ENCODE measurements at places on chromosomes 2 and 18.
A peak's percentile ranks its signal among the peaks of the same experiment; 100 is the strongest.

DNA sequence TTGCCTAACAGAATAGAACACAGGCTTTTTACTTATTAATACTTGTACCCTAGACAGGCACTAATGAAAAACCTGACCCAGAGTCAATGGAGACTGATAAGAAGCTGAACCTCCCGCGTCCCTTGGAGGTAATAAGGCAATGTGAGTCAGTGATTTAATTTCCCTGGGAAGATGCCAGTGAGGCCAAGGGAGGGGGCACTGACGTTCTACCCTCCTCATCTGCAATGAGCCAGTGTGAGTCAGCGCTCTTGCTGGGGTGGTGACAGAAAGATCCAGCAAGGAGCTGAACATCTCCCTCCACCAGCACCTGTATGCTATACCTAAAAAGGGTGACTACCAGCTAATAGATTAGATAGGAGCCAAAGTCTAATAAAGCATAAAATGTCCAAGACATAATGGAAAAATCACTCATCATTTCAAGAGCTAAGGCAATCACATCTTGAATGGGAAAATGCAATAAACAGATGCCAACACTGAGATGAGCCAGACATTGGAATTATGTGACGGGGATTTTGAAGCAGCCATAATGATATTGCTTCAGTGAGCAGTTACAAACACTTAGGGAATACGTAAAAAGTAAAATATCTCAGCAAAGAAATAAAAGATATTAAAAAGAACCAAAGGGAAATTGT is 116.9 kb downstream of the TPGS2 start:
- DNase-seq = peak; percentile 60

DNA sequence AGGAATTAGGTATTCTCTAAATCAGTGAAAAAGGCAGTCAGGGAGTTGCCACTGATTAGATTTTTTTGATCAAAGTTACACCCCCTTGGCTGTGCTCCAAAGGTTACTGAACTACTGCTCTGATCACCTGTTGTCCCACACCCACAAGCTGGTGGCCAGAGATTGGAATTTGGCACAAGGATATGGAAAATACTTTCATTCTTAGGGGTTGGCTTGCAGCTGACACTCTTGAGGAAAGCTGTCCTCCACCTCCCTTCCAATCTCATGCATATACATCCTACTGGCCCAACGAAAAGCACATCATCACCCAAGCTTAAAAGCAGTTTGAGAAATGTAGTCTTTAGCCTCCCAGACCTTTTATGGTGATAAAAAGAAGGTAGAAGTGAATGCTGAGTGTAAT is 329.5 kb upstream of the CHAC2 start:
- no peak for DNase-seq

GRCh38 chr2:220315098-220315823 is 687.8 kb downstream of the SLC4A3 start:
- DNase-seq = no peak

DNA sequence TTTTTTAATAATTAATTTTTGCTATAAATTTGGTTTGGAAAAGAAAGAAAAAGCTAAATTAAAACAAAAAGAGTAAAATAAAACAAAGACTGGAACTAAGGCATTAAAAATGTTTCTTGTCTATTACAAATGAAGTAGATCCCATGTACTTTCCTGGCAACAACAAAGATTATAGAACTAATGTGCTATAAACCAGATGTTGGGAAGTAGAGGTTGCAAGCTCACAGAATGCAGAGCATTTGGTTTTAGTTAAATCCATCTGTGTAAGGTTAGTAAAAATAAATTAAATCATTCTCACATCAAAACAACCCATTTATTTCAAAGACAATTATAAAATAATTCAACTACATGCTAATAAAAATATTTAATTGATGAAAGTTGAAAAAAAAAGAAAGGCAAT is 157.2 kb upstream of the ZC3H15 start:
- no peak for DNase-seq

DNA sequence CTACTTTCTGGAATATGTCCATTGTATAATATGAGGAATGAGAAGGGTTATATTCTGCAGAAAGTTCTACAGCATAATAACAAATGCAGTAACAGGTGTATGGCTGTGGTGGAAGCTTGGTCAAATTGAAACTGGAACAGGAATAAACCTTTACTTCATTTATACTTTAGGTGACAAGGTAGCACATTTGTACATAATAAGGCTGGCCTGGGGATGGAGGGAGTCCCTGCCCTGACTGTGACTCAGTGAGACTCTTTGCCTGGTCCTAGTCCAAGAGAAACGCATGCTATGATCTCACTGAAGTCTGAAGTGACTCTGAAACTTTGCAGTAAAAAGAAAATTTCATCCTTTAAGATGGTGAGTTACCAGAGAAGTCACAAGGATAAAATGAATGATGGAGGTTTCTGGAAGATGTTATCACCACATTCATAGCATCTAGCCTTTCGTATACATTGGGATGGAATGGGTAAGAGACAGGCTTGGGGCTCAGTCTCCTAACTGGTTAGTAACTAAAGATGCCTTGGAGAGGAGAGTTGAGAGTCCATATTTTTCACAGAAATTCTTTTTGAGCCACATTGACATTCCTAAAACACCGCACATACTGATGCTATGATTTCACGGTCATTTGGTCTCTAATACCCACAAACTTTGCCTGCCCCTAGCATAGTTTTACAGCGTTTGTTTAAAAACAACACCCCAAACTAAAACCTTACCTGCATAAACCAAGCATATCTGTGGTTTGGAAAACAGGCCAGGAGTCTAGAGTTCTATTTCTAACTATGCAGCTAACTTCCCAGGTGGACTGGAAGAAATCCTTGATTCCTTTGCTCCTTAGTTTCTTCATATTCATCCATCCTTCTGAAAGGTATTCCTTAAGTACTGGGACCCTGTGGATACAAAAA is 42.4 kb upstream of the NABP1 start:
- no peak for DNase-seq

DNA sequence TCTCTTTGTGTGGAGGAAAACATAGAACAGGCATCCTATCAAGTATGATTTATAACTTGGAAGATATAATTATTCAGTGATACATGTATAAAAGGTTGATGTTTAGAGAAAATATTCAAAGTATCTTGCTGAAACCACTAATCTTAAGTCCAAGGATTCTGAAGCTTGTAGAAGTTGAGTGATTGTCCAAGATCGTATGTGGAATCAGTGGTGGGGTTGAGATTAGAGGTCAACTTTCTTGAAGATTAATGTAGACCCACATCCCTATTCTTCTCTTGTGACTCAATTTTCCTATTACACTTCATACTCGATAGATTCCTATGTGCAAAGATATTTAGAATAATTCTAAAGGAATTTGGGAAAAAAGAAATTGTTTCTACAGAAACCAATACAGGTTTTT is 1565.9 kb upstream of the ACVR2A start:
- DNase-seq = no peak

DNA sequence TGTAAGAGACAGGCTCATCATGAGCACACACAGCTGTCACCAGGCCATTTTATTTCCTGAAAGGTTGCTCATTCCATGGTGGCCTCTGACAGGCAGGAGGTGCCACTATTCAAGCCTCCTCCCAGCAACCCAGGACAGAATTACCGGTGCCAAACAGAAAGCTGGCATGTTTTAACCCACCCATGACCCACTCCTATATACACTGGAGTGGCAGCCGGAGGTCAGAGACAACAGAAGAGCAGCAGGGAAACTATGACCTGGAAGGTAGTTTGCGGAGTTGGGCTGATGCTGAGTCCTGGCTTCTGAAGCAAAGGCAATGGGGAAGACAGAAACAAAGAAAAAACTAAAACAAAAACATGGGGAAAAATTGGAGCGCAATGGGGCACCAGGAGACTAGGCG is 2.3 kb downstream of the RFTN2 start:
- DNase-seq = no peak

DNA sequence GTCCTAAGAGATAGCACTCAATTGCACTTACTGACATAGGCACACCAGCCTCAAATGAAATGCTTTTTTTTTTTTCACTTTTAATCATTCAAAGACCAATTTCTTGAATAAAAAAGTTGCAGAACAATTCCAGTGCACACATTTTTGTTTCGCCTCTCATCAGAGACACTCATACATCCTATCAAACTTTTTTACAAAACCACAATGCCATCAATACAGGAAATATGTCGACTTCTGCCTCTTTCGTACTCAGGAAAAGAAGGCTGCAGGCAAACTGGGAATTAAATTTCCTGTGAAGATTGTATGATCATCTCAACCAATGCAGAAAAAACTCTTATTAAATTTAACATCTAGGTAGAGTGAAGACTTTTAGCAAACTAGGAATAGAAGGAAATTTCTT is 112.4 kb downstream of the DNER start:
- no peak for DNase-seq

DNA sequence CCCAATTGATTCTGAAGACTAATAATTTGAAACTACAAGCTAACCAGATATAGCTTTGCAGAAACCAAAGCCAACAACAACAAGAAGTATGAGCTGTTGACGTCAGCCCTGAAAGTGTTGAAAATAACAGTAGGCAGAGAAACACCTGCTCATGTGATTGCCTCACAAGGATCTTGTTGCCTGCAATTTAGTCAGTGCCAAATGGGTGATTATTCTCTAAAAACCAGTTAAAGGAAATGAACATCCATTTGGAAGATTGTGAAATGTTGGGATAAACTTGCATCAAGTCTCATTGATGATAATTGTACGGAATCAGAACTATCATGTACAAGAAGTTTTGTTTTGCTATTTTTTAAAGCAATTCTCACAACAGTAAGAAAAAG is 2.8 kb downstream of the CYTIP start:
- no peak for DNase-seq

GRCh38 chr2:190766174-190766572 is 114.4 kb upstream of the GLS start:
- no peak for DNase-seq

DNA sequence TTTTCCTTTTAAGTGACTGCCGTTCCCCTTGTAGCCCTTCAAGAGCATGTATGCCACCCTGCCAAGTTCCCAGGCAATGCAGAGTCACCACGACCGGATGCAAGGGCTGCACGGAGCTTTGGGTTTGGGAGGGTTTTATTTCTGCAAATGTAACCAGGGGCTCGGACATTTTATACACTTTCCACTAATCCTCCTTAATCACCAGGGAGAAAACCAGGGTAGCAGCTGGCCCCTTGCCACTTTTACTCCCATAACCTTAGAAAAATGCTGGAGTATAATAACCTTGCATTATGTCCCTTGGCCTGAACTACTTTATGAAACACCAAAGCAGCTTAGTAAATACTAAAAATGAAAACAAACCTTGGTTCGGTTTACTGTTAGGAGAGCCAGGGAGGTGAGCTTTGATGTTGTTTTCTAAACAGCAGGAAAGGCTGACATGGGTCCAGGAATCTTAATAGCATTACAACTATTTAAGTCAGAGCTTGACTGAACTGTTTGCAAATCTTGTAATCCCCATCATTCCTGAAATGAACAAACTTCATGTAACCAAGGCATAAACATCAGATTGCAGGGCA is 152.8 kb upstream of the RIOK3 start:
- no peak for DNase-seq

GRCh38 chr2:24616616-24617015 is 125.6 kb downstream of the NCOA1 start:
- no peak for DNase-seq

DNA sequence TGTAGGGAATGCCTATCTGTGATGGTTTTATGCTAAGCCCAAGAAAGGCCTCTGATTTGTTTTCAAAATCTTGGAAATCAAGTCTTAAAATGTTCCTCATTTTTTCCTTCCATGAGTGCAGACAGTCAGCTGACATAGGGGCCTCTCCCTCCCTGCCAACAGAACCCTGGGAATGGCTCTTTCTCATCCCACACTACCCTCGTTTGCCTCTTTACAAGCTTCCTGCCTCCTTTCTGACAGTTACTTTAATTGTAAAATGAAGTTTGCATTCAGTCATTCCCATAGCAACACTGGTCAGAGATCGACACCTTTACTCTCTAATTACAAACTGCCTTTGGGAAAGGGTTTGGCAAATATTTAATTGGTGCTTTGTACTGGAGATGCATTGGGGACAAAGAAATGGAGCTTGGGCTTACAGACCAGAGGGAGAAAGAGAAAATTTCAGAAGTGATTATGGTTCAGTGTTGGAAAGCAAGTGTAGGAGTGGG is 25.4 kb downstream of the KIF5C start:
- DNase-seq = no peak

- DNase-seq = no peak
Observed at GRCh38 chr2:6443061-6443823, 422.5 kb downstream of the CMPK2 start.

- DNase-seq = no peak
Observed at GRCh38 chr2:232330068-232330999, 48.2 kb upstream of the ALPP start.

DNA sequence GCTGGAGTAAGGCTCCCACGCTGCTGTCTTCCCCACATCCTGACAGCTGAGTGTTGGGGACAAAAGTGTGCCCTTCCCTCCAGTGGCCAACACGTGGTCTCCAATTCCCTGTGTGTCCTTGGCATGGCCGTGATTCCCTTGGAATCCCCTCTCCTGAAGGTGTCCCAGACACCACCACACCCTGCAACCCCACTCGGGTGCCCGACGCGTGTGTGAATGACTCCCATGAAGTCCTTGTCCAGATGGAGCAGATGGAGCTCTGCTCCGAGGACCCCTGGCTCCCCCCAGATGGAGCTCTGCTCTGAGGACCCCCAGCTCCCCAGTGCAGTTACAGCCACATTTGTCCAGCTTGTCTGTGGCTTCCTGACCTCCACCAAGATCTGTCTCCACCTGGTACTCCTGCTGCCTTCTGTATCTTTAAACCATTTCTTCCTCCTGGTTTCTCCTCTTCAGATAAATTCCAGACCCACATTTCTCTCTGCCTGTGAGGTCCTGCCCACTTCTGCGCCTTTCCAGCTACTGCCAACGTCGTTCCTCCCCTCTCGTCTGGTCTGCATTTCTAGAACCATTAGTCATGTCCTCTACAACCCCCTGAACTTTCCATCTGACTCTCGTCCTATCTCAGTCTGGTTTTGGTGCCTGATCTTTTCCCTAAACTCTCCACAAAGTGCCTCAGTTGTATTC is 86.8 kb upstream of the PXDN start:
- DNase-seq = no peak

GRCh38 chr2:100826494-100826893 is 6.6 kb downstream of the NPAS2 start:
- no peak for DNase-seq

GRCh38 chr2:152611458-152612231 is 105.6 kb downstream of the PRPF40A start:
- no peak for DNase-seq

DNA sequence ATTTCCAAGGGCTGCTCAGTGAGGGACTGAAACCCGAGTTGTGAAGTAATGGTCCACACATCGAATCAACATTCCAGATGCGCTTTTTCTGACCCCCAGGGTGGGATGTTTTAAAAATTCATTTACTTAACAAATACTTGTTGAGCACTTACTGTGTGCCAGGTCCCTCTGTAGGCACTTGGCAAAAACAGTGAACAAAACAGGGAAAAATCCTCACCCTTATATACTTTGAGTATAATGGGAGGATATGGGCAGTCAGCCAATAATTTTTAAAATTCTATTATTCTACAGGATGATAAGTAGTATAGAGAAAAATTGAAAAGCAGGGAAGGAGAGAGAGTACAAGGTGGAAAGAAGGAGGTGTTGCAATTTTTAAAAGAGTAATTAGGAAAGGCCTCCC is 31.3 kb upstream of the AFTPH start:
- DNase-seq = no peak

- no peak for DNase-seq
Observed at GRCh38 chr2:11342551-11343367, 1.7 kb downstream of the ROCK2 start.
